ENCODE measurements at places on chromosomes 5 and 9. TPM values are rescaled to one million over a fixed set of nuclear protein-coding genes. Genes with fewer than 3 reads are reported as not detected.

DNA sequence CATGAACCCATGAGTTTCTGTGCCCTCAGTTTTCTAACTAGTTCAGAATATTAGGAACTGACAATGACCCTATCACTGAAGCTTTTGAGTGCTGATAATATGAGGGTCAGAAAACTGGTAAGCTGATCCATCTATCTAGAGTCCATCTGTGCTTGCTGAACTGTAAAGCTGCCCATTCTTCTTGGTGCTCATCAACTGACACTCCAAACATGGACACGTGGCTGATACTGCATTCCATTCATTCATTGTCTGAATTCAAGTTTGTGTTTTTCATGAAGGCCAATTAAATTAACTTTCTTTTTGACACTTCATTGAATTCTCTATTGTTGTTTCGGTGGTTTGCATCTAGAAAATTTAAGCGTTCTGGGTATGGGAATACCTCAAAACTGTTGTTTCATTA lies 17.6 kb downstream of the NREP start:
- peaks cover 23% of the 10 kb centered on the region for H3K4me1 ChIP-seq
- no peak overlapping the region for H3K4me3 ChIP-seq
- peaks cover 14% of the 10 kb centered on the region for H3K36me3 ChIP-seq
- no peak for DNase-seq
- no peak overlapping the region for H3K27ac ChIP-seq

GRCh38 chr5:171369898-171370297 lies 17.8 kb upstream of the NPM1 start:
- H3K27ac ChIP-seq: no peak overlapping the region
- peaks cover 1% of the 10 kb centered on the region for H3K4me1 ChIP-seq
- H3K4me3 ChIP-seq: no peak overlapping the region
- no peak for DNase-seq
- peaks cover 3% of the 10 kb centered on the region for H3K27me3 ChIP-seq

- H3K36me3 ChIP-seq: peaks cover 63% of the 10 kb centered on the region
- peak overlapping the region; percentile 22 for H3K27ac ChIP-seq
- H3K4me1 ChIP-seq: peaks cover 44% of the 10 kb centered on the region
- H3K27me3 ChIP-seq: no peaks in the 10 kb centered on the region
- H3K4me3 ChIP-seq: no peak overlapping the region
- no peak for DNase-seq
Measured at GRCh38 chr9:20396509-20396908, 225.8 kb downstream of the MLLT3 start.

DNA sequence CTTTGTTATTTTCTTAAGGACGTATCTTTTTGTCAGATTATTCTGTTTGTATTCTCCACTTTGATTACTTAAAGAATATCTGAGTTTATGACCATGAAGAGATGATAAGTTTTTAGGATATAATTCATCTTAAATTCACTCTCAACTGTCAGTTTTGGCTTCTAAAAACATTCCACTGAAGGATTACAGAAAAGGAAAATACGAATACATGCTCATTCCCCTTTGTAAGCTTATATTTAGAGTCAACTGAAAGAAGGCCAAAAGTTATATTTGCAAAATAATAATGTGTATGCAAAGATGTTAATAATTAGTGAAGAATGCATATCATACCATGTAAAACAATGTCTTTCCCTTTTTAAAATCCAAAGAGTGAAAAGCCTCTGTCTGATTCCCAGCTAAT lies 52.5 kb downstream of the ZNF474 start:
- peaks cover 5% of the 10 kb centered on the region for H3K27me3 ChIP-seq
- no peak for DNase-seq
- H3K36me3 ChIP-seq: no peaks in the 10 kb centered on the region
- H3K4me3 ChIP-seq: no peak overlapping the region

ANKRD34B gene
- total RNA-seq: not detected

ROPN1L gene
- total RNA-seq: 1.5 TPM

HTR4 gene
- total RNA-seq: not detected

IL5 gene
- not detected for total RNA-seq

CER1 gene
- total RNA-seq: not detected
